ENCODE measurements at places on chromosomes 5 and 9.

DNA sequence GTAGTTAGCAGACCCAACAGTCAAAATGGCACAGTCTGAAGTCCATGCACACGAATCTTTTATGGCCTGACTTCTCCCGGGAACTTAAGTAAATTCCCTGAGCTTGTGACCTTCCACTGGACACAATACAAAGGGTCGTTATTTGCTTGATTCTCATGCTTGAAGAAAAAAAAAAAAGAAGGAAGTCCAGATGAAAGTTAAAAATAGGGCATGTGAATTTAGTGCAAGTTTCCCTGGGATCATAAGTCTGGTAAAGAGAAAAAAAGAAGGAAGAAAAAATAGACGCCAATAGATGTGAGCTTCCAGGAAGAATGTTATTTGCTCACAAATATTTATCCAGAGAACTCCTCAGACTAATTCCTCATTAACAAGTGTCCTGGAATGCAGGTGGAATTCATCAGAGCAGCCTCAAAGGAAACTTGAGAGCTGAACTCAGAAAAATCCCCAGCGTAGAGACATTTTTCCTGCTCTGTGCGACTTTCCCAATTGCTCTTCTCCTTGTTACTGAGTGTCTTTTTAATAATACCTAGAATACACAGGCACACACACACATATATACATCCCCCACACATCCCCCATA lies 616.3 kb downstream of the EBF1 start:
- no peak for DNase-seq

- no peak for DNase-seq
Observed at GRCh38 chr5:63958654-63959053, 3.6 kb downstream of the HTR1A start.

DNA sequence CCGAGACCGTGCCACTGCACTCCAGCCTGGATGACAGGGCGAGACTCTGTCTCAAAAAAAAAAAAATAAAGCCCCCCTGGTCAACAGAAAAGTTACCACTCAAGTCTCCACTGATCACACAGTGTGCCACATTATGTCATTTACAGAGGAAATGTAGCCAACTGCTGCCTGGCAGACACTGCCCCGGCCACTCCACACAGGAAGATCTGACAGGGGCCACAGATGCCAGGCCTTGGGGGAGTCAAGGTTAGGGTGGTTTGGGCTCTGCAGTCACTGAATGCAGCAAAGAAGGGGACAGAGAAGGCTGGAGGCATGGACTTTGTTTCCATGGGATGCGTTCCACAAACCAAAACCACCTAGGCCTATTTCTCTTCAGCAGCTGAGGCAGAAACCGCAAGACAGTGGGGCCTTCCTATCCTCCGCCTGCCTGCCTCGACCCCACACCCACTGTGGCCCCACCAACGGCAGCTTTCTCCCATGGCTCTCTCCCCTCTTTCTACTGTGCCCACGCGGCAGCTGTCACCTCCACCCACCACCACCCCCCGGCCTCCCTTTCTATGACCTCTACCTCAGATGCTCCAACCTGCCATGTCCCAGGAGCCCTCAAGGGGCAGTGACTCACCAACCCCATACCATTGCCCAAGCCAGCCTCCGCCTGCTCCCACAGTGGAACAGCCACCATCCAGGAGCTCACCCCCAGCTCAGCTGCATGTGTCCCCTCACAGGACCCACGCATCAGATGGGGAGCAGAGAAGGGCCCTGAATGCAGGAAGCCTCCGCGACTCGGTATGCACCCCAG lies 12.4 kb downstream of the IPPK start:
- no peak for DNase-seq

GRCh38 chr9:92715488-92716231 lies 45.7 kb upstream of the IPPK start:
- DNase-seq, result no peak

GRCh38 chr5:93497096-93497495 lies 83.9 kb downstream of the NR2F1-AS1 start:
- no peak for DNase-seq

- DNase-seq, result no peak
Observed at GRCh38 chr9:131841765-131842318, 102.0 kb upstream of the RAPGEF1 start.

- no peak for DNase-seq
Observed at GRCh38 chr5:52786391-52786790, 1.3 kb upstream of the ITGA1 start.

- DNase-seq, result no peak
Observed at GRCh38 chr5:10703676-10704075, 57.4 kb downstream of the DAP start.

- DNase-seq, result no peak
Observed at GRCh38 chr5:123094237-123094918, 5.3 kb downstream of the PRDM6 start.

DNA sequence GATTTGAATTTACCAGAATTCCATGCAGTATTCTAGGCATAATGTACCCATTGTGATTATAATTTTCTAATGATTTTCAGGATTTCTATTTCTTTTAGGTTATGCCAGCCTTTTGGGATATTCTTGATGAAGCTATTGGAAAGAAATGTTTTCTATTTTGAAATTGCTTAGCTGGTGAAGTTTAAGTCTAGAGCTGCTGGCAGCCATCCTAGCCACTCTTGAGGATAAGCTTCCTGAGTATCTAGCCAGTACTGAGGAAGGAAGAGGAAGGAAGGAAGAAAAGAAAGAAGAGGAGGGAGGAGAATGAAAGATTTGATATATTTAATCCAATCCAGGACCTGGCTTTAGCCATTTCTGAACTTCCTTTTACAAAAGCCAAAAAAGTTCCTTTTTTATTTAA lies 142.1 kb upstream of the DAB2 start:
- no peak for DNase-seq

DNA sequence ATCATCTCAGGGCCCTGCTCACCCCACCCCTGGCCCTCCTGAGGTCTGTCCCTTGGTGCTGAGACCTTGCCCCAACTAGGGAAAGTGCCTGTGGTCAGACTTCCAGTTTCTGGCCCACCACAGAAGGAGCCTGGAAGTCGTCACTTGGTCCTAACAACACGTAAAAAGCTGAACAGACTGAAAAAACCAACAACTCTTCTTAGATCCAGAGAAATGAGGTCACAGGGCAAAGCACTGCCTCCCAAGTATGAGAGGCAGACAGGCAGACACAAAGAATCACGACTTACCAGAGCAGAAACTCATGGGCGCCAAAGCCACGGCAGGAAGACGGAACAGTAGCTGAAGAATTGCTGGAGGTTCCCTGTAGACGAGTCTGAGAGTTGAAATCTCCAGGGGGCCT lies 38.5 kb downstream of the OR2V1 start:
- no peak for DNase-seq

DNA sequence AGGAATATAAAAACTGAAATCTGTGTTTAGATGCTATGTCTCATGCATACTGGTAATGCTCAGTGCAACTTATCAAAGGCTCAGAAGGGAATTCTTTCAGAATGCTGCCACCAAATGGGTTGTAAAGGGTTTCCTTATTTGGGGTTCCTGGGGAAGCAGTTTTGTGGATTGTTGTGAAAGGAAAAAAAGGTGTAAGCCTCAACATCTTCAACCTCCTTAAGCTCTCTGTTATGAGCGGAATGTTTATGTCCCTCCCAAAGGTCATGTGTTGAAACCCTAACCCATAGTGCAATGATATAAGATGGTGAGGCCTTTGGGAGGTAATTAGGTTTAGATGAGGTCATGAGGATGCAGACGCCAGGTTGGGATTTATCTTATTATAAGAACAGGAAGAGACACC lies 41.6 kb downstream of the GNA14 start:
- DNase-seq, result no peak

DNA sequence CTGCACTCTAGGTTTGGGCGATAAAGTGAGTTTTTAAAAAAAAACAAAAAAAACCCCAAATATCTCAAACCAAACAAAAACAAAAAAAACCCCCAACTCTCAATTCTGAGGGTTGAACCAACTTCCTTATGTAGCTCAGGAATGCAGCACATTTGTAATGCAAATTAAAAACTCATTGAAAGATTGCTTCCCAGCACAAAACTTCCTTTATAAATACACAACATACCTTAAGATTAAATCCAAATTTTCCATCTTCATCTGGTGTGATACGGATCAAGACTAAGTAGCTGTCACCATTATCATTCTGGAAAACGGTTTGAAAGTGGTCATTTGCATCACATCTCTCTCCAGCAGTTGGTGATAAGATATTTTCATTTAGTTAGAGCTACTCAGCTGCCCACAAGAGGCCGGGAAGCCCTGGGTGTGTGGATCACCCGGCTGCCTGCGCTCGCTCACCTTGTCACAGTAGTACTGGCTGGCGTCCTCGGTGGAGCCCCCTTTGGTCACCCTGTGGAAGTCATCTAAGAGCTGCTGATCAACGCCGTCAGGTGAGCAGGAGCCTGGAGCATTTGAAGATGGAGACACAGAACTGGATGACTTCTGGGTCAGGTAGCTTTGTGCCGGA lies 88.2 kb downstream of the PTPN3 start:
- DNase-seq, result no peak

- DNase-seq, result no peak
Observed at GRCh38 chr5:136057401-136058038, 28.7 kb downstream of the TGFBI start.

- peak; percentile 44 for DNase-seq
Observed at GRCh38 chr5:126446498-126447224, 23.5 kb downstream of the GRAMD2B start.

DNA sequence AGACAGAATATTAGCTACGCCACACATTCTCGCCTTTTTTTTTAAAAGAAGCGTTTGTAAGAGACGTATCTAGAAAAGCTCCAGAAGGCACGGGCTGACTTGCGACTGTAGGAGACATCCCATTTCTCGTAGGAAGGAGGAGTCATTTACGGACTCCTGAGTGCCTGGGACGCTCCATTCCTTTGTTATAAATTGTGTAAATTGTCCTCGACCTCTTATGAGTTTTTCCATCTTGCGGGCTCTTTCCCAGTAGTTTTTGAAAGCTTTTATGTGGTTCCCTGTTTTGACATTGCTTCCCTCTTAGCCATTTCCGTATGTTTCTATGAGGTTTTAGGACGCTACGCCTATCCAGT lies 1.0 kb downstream of the RABL6 start:
- no peak for DNase-seq
